Right atrium auricular region (tissue), 2 donors: ENCODE measurements at places on chromosomes 12 and 14.
A peak's percentile ranks its signal among the peaks of the same experiment; 100 is the strongest.

- no peak for DNase-seq
These were observed 312 bp downstream of the CDCA3 start for GRCh38 chr12:6850796-6851152.

GRCh38 chr14:74637178-74637550 lies 25.1 kb upstream of the LTBP2 start:
- no peak for DNase-seq

- no peak for DNase-seq
These were observed 88.3 kb downstream of the LRRK2 start for GRCh38 chr12:40312982-40313576.

GRCh38 chr12:124592050-124592449 lies 24.6 kb upstream of the NCOR2 start:
- no peak for DNase-seq

DNA sequence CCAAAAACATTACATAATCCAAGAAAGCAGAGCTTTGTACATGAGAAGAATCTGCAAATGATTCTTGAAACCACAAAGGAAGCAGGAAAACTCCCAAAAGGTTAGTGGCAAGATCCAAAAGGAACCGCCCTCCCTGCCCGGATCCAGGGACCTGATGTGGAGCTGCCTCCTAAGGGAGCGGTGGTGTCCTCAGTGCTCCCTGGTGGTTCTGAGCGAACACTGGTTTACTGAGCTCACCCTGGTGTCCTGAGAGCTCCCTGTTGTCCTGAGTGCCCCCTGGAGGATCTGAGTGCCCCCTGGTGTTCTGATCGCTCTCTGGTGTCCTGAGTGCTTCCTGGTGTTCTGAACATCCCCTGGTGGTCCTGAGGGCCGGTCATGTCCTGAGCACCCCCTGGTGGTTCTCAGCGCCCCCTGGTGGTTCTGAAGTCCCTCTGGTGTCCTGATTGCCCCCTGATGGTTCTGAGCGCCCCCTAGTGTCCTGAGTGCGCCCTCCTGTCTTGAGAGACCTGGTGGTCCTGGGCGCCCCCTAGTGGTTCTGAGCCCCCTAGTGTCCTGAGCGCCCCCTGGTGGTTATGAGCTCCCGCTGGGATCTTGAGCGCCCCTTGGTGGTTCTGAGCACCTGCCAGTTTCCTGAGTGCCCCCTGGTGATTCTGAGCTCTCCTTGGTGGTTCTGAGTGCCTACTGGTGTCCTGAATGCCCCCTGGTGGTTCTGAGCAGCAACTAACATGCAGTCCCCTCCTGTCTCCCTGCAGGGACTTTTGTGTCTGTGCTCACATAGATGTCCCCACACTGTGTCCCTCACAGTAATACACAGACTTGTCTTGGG lies 891.1 kb downstream of the TMEM121 start:
- DNase-seq, result no peak

- DNase-seq, result no peak
These were observed 190.3 kb upstream of the ATF7IP start for GRCh38 chr12:14175206-14175605.

DNA sequence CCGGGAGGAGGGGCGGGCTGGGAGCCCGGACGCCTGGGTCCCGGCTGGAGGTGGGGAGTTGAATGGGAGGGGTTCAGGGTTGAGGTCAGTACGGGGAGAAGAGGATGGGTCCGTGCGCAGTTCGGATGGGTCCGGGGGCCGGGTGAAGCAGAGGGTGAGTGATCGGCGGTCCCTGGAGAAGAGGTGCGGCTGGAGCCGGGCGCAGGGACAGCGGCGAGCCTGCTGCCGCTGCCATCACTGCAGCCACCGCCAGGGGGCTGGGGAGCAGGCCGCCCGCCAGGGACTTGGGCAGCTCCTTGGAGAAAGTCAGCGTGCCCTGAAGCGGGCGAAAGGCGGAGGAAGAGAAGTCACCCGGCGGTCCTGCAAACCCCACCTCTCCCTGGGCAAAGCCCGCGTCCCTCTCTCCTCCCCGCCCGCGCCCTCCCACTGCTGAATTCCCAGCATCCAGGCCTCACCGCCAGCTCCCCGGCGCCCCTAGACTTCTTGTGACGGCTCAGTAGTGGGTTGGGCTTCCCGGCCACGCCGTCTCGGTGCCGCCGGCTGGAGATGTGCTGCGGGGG lies 6.0 kb upstream of the GPR84 start:
- peak; percentile 83 for DNase-seq
